ENCODE measurements at places on chromosomes 6 and 20.

DNA sequence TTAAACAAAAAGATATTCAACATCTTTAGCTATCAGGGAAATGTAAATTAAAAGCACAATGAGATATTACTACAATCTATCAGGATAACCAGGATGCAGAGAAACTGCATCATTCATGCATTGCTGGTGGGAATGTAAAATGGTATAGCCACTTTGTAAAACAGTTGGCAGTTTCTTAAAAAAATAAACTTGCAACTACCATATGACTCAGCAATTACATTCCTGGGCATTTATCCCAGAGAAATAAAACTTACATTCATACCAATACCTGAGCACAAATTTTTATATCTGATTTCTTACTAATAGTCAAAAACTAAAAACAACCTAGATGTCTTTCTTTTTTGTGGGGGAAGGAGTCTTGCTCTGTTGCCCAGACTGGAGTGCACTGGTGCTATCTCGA lies 190.3 kb upstream of the TAB2 start:
- no peak for DNase-seq

DNA sequence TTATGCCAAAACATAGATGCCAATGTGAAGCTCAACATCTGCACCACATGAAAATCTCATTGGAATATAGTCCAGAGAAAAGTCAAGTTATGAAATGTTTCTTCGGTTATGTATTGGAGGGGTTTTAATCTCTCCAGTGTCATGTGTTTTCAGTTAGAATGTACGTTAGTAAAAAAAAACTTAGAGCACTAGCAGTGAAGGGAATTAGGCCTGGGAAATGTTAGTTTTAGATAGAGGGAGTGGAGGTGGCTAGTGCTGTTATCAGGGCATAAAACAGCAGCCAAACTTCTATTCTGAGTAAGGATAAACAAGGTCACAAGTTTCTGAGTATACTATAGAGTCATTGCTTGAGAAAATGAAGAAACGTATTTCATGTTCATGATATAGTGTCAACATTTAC lies 42.9 kb downstream of the HDGFL1 start:
- DNase-seq: no peak

DNA sequence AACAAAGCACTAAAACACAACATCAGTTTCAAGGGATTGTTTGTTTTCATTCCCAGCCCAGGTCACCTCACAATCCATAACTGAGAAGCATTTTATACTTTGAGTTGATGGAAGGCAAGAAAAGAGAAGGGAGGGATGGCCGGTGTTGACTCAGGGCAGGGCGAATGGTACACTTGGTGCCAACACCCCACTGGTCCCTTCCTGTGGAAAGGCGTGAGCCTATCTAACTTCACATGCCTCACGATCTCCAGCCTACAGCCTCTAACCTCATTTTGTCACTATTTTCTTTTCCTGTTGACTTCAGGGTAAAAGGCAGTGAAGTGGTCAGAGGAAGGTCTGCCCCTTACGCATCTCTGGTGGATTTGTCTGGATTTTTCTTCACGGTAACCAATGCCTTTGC lies 53.5 kb upstream of the SASH1 start:
- no peak for DNase-seq

- no peak for DNase-seq
These were observed 8.9 kb upstream of the CDSN start for GRCh38 chr6:31129130-31129529.

DNA sequence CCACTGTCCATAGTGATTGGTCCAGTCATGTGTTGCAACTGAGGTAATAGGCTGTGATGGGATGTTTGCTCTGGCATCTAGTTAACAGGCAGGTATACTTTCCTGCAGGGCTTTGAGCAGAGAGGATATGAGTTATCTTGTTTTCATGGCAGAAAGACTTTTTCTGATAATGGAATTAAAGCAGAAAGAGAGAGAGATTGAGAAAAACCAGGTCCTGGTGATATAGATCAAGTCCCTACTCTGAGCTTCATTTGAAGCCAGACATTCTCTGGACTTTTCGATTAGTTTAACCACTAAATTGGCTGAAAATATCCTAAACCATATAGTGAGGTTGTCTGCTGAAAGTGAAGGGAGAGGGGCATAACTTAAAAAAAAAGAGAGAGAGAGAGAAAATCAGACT lies 233.8 kb upstream of the TBX18 start:
- DNase-seq: no peak

GRCh38 chr6:150857062-150857944 lies 8.2 kb upstream of the MTHFD1L start:
- DNase-seq: no peak

GRCh38 chr6:105835373-105835772 lies 250.8 kb upstream of the PRDM1 start:
- DNase-seq: no peak

DNA sequence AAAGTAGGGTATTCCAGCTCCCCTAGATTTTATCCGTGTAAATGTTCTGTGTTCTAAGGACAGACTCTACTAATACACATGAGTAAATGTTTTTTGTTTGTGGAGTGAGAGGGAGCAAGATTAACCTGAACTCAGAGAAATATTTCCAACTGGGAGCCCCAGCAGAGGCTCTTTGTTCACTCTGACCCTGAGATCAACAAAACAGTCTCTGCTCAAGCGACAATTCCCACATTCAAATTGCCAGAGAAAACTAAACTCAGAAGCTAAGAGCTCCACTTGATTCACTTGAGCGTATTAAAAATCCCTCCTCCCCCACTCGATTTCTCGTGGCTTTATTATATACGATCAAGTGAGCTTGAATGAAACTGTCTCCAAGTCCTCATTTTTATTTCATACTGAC lies 413.9 kb upstream of the JARID2 start:
- DNase-seq: no peak

- no peak for DNase-seq
These were observed 137.9 kb upstream of the RNF24 start for GRCh38 chr20:4153251-4153650.

GRCh38 chr20:47784599-47785310 lies 526 bp downstream of the SULF2 start:
- DNase-seq: no peak

DNA sequence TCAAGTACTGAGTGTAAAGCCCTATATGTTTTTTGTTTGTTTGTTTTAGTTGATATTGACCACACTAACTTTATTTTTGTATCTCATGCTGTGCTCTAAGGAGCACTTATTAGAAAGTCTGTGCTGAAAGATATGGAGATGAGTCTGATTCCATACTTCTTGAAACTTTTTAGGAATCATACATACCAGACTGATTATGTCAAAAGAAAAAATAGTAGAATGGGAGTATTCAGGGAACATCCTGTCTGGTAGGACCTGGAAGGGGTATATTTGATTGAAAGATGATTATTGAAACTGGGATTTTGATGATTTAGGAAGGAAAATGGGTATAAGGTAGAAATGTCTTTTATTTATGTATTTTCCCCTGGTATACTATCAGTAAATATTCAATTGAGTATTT lies 111.4 kb downstream of the QKI start:
- DNase-seq: no peak

DNA sequence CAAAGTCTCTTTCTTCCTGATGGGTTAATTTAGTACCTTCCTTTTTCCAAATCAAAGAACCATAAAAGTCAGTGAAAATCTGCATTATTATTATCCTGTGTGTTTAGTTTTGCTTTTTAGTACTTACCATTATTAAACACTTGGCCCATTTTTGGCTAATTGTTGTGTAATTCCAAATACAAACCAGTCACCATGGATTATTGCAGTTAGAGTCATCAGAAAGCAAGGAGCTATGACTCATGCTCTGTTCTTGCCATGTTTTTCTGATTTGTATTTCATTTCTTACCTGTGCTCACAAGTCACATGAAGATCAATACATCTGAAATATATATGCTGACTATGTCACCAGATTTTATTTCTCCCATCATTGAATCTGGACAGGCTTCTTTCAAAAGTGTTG lies 31.3 kb downstream of the SLC22A3 start:
- no peak for DNase-seq

DNA sequence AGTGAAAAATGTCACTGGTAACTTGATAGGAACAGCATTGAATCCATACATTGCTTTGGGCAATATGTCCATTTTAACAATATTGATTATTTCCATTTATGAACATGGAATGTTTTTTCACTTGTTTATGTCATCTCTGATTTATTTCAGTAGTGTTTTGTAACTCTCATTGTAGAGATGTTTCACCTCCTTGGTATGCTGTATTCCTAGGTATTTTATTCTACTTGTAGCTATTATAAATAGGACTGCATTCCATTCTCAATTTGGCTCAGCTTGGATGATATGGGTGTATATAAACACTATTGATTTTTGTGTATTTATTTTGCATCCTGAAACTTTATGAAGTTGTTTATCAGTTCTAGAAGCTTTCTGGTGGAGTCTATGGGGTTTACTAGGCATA lies 730.3 kb downstream of the DOK5 start:
- no peak for DNase-seq

DNA sequence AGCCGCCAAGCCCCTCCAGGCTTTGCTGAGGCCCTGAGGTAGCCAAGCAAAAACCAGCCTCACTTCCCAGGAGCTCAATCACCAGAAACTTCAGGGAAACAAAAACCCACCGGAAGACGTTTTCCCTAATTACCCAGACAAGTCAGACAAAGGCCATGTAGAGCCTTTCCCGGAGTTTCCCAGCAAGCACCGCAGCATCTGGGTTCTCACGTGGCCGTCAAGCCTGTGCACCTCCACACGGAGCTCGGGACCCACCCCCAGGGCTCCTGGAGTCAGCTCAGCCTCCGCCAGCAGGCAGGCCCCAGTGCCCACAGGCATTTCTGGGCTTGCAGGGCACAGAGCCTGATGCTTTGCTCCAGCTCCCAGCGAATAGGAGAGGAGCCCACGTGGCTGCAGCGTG lies 10.1 kb upstream of the MRGBP start:
- DNase-seq: no peak

GRCh38 chr6:33169291-33170175 lies 22.7 kb downstream of the COL11A2 start:
- no peak for DNase-seq

GRCh38 chr6:94349227-94349626 lies 929.9 kb upstream of the EPHA7 start:
- no peak for DNase-seq

DNA sequence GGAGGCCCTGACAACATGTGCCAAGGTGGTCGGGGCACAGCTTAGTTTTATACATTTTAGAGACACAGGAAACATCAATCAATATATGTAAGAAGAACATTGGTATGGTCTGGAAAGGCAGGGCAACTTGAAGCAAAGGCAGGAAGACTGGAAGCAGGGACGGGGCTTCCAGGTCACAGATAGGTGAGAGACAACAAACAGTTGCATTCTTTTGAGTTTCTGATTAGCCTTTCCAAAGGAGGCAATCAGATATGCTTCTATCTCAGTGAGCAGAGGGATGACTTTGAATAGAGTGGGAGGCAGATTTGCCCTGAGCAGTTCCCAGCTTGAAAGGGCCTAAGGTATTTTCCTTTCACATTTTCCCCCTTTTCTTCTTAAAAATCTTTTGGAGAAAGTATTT lies 311.0 kb upstream of the RGS17 start:
- DNase-seq: no peak

DNA sequence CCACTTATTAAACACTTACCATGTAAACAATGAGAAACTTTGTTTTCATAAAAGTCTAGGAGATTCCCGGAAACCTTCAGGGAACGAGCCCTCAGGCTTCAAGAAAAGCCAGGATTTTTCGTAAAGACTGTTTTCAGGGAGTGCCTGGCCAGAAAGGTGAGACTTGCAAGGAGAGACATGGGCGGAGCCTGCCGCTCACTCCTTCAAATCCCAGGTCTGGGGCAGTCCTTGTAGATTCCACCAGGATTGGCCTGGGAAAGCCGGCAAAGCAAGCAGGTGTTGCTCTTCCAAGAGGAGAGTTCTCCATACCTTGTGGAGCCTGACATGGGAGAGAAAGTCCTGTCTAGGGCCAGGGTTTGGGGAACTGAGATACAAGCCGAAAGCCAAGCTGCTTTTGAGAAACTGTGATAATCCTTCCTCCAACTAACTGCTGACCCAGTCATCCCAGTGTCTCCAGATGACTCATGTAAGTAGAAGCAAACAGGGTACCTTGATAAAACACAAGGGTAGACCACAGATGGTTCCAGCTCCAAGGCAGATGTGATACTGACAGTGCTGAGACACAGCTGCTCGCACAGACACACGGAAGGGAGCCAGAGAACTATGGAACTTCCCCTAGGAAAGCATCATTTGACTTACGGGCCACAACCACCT lies 69.4 kb upstream of the NAA20 start:
- no peak for DNase-seq

DNA sequence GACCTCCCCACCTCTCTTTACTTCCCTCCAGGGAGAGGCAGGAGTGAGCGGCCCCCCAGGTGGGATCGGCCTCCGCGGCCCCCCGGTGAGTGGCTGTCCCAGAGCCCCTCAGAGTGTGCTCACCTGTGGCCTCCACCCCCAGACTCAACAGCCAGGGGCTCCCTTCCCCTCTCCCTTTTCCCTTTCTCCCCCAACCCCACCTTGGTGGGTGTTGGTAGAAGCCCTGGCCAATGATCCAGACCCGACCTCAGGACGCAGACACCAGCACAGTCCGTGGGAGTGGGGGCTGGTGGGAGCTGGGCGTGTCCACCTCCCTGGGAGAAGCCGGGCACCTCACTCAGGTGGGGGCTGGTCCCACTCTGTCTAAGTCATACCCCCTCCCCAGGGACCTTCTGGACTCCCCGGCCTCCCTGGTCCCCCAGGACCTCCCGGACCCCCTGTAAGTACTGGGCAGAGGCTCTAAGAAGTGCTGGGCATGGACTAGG lies 4.9 kb downstream of the COL9A3 start:
- DNase-seq: no peak

GRCh38 chr6:136073216-136073615 lies 176.9 kb downstream of the MTFR2 start:
- no peak for DNase-seq

- DNase-seq: no peak
These were observed 260.0 kb downstream of the ERMARD start for GRCh38 chr6:170011204-170012036.

- no peak for DNase-seq
These were observed 15.1 kb upstream of the RTF2 start for GRCh38 chr20:56453352-56453751.

DNA sequence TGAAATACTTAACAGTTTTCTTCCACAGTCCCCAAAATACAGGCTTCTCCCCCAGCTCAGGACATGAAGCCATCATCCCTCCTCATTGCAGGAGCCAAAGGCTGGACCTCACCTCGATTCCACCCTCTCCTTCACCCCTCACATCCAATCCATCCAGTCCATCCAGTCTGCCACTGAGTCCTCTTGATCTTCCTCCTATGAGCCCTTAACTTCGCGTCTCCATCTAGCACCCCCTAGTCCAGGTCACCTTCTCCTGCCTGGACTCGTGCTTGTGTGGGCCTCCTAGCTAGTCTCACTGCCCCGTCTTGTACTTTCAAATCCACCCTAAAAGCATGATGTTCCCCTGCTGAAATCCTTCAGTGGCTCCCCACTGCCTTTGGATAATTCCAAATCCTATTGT lies 3.3 kb downstream of the TRIB3 start:
- no peak for DNase-seq

Measured in T-helper 2 cell (primary cell).